ENCODE measurements at places on chromosomes 5 and 9. TPM values are rescaled to one million over a fixed set of nuclear protein-coding genes. Genes with fewer than 3 reads are reported as not detected.

CAAP1 gene
- total RNA-seq: 20.9 TPM

BARHL1 gene
- total RNA-seq: not detected

HBEGF gene
- total RNA-seq: 12.6 TPM

FAXDC2 gene
- total RNA-seq: not detected

IZUMO3 gene
- not detected for total RNA-seq

ARHGEF28 gene
- not detected for total RNA-seq

- DNase-seq: no peak
Measured at GRCh38 chr5:169840405-169840804, 139.9 kb downstream of the INSYN2B start.

DNA sequence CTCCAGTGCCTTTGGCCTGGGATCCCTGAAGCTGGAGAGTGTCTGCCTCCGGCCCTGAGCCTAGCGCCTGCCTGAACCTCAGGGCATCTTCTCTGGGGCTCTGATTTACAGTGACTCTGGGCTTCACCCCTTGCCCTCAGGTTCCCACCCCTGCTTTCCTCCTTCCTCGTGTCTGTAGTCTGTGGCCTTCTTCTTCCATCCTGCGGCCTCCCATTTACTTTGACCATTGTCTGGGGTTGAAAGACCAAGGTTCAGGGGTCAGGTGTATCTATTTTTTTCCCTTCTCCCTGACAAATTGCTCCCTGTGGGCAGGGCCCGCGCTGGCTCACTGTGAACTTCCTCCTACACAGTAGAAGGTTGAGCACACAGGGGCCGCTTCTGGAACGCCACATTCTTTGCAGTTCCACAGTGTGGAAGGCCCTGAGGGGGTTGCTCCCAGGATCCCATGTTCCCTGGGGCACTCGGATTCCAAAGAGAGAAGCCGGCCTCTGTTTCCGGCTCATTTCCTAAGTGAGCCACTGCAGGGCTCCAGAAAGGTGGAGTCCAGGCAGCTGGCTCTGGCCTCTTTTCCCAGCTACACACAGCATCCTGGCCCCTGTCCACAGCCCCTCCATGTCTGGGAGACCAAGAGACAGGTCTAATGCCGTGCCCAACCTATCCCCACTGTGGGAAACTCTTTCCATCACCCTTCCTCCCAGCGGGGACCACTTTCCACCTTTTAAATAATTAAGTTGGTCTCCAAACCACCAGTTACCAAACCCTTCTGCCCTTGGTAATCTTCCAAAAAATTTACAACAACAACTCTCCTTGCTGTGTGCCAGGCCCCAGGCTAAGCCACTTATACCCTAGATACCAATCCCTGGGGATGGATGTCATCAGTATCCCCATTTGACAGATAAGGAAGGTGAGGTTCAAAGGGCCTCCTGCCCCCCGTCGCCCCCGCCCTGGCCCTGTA lies 140.3 kb upstream of the IER5L start:
- DNase-seq: no peak

GRCh38 chr5:9165546-9165945 lies 380.3 kb downstream of the SEMA5A start:
- no peak for DNase-seq

GRCh38 chr9:127128341-127129072 lies 6.1 kb upstream of the ANGPTL2 start:
- DNase-seq: no peak

- DNase-seq: no peak
Measured at GRCh38 chr5:169913479-169913878, 66.8 kb downstream of the INSYN2B start.

- DNase-seq: no peak
Measured at GRCh38 chr9:11159318-11159862, 546.6 kb upstream of the PTPRD start.

DNA sequence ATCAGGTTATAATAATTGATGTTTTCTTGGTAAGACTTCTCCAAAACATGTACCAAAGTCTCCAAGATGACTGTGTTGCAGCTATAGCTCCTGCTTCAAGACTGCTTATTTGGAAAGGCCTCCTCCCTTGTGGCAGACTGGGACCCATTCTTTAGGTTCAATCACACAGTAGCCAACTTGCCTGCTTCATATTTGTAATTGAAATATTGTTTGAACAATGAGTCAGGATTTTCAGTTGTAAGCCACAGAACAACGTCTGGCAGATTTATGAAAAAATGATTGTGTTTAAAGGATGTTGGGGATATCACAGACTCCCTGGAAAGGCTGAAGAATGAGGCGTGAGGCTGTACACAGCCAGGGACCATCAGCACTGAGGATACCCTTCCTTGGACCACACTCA lies 458.9 kb downstream of the MED10 start:
- no peak for DNase-seq
